ENCODE measurements at places on chromosomes 5 and 9.

GRCh38 chr5:83209963-83210362, 132.6 kb downstream of the XRCC4 start:
- DNase-seq = no peak

DNA sequence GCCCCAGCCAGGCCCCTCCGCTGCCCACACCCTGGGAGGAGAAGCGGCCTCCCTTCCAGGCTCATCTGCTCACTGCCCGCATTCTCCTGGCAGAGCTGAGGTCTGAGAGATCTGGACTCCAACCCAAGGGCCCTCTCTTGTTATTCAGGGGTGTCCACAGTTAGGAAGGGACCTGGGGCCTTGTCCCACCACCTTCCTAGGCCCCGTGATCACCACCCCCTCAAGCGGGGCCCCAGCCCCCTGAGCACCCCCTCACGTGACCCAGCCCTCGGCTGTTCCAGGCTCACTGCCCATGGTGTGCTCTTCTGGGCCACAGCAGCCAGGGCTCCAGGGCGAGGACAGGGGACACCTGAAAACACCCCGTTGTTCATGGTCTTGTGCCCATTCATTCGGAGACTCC, 48.7 kb downstream of the NEURL1B start:
- no peak for DNase-seq

GRCh38 chr5:39057734-39058133, 16.5 kb downstream of the RICTOR start:
- DNase-seq = no peak

DNA sequence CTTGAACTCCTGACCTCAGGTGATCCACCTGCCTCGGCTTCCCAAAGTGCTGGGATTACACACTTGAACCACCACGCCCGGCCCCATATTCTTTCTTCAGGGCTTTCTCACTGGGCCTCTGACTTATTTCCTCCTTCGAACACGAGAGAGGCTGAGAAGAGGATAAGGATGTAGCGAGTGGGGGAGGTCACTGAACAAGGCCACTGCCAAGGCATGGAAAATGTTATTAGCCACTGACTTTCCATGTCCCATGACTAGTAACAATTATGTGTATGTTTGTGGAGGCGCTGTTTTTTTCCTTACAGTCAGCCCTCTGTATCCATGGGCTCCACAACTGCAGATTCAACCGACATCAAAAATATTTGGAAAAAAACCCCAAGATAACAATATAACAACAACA, 12.3 kb upstream of the FCHSD1 start:
- DNase-seq = no peak

DNA sequence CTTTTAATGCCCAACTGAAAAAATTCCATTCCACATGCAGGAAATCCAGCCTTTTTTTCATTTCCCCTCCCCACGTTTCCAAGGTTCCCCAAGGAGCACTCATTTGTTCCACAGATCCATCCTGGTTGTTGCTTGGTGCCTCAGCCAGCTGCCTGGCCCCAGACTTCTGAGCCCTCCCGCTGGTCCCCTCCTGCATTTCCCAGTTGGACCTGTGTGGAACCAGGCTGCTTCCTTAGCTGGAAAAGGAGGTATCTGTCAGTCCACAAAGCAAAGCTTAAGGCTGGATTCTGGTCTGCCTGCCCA, 44.8 kb downstream of the ANGPTL2 start:
- no peak for DNase-seq

- no peak for DNase-seq
These were observed 285.2 kb downstream of the EBF1 start for GRCh38 chr5:158814521-158814920.

GRCh38 chr5:1800472-1801221, 560 bp upstream of the NDUFS6 start:
- peak; percentile 53 for DNase-seq

DNA sequence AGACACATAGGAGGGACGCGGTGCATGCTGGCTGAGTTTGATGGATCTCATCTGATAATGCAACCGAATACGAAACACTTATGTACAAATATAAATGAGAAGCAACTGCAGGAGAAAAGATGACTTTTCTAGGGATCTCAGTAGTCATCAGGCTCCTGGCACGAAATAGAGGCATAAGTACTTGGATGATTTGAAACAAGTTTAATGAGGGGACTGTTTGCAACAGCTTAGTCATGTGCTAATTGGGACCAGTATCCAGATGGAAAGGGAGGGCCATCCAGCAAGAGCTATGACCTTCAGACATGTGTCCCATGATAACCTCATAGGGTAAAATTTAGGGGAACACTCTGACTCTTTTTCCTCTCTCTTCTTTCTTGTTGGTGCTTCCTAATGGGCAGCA, 123.0 kb downstream of the EGFLAM start:
- DNase-seq = no peak

DNA sequence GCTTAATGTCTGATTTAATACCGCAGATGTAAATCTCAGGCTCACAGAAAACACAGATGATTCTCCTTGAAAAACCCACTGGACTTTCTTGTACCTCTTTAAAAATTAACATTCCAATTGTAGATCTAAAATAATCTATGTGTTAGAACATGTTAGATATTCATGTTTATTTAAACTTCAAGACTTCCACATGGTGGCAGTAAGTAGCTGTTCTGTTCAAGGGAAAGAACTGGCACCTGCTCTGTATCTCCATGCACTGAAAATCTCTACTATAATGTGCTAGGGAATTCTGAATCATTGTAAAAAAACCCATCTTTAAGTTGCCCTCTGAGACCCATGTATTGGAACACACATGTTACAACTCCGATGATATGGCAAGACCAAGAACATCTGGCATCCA, 366.9 kb downstream of the DMRTA1 start:
- peak; percentile 39 for DNase-seq

DNA sequence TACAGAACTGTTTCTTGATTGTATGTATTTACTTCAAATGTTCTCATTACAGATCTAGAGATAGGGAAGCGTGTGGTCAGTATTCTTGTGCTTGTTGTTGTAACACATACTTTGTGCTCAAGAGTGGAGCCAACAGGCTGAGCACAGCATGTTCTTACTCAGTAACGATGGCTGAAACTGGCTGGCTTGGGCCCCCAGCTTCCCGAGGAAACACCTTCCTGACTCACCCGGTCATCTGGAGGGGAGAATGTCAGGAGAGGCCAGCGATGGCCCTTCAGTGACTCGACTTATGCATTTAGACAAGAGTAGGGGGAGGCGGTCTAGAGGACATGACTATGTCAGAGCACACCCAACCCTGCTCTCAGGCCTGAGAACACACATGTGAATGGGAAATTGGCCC, 25.6 kb downstream of the ZNF474 start:
- peak; percentile 45 for DNase-seq

GRCh38 chr9:68964102-68964541, 49.8 kb downstream of the PRKACG start:
- DNase-seq = no peak

GRCh38 chr5:73213566-73213998, 40.6 kb downstream of the TMEM174 start:
- peak; percentile 91 for DNase-seq

DNA sequence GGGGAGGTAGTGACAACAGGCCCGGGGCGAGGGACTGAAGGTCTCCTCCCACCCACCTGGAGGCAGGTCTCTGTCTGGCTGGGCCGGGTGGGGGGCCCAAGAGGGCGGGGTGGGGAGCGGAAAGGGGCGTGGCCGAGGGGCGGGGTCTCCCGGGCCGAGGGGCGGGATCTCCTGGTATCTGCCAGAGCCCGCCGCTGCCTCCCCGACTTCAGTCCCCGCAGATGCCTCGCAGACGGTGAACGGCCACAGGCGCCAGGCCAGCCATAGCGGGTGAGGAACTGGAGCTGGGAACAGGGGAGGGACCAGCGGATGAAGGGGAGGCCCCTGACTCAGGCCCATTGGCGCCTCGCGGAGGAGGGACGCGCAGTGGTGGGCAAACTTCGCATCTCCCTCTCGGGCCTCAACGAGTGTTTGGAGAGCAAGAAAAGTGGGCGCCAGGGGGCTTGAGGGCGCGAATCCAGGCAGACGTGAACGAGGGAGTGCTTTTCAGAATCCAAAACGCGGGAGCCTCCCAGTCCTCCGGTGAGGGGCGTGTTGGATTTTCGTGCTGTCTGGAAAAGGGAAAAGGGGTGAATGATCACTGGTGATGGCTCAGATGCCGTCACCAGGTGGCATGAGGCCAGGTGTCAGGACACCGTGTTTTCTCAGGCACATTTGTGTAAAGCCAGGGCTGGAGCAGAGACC, at the start of gene ADGRD2:
ADGRD2 (plus strand) TSS at position 211 of the 684 bp plus-strand sequence. CDS start 1,216 bp downstream, outside the sequence.
- peak; percentile 26 for DNase-seq

DNA sequence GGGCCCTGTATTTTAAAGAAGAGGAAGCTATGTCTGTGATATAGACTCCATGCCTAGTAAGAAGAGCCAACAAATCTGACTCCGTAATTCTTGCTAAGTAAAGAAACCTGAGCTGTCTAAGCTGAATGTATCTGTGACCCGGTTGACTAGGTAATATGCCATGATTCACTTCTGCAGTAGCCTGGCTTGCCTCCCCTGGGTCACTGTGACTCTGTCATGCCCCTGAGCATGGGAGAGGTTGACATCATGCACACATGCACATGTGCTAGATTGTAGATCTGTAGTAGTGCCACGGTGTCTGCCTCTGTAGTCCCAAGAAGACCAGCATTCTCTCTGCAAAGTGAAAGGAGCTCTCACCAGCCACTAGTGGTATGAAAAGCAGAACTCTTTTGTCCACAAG, 9.1 kb downstream of the SLC22A5 start:
- DNase-seq = peak; percentile 93

GRCh38 chr9:16033921-16034691, 481.3 kb downstream of the CCDC171 start:
- no peak for DNase-seq

- no peak for DNase-seq
These were observed 558 bp upstream of the SMAD5 start for GRCh38 chr5:136132087-136132486.

DNA sequence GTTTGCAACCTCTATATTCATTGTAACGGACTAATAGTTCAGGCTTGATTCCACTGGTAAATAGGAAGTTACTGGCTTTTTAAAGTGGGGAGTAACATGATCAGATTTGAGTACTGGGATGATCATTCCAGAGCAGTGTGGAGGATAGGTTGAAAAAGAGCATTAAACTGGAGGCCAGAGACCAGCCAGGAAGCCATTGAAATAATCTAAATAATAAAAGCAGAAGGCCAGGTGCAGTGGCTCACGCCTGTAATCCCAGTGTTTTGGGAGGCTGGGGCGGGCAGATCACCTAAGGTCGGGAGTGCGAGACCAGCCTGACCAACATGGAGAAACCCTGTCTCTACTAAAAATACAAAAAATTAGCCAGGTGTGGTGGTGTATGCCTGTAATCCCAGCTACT, 56.0 kb upstream of the MSX2 start:
- DNase-seq = no peak

GRCh38 chr5:135442431-135443160, 4.6 kb downstream of the DCANP1 start:
- no peak for DNase-seq

DNA sequence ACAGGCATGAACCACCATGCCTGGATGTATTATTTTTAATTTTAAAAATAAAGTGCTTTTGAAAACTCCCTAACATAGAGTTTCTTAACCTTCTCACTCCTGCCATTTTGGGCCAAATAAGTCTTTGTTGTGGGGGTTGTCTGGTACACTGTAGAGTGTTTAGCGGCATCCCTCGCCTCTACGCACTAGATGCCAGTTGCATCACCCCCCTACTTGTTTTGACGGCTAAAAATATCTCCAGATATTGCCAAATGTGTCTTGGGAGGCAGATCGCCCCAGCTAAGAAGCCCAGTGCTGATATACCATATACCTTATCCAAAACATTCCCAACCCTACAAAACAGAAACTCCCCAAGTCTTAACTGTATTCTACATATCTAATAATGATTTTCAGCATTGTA, 54.6 kb downstream of the SCAI start:
- DNase-seq = no peak

DNA sequence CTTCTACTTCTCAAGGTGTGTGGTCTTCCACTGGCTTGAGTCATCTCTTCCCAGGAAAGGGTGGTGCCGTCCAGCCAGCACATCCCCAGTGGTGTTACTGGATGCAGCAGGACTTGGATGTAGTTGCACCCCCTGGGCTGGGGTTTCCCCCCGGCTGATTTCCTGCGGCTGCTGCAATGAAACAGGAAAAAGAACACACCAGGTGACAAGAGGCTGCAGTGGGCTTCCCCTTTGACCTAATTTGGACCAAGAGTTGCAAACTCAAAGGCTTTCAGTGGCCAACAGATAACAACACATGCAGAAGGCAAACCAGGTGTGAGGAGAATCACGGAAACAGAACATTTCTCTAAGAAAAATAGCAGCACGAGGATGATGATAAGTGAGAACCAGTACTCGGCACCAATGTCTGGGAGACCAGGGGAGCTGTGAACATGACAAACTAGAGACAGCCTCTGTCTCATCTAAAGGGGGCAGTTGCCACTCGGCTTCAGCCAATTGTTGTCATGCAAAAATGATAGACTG, 83.7 kb downstream of the PDE6A start:
- peak; percentile 89 for DNase-seq

DNA sequence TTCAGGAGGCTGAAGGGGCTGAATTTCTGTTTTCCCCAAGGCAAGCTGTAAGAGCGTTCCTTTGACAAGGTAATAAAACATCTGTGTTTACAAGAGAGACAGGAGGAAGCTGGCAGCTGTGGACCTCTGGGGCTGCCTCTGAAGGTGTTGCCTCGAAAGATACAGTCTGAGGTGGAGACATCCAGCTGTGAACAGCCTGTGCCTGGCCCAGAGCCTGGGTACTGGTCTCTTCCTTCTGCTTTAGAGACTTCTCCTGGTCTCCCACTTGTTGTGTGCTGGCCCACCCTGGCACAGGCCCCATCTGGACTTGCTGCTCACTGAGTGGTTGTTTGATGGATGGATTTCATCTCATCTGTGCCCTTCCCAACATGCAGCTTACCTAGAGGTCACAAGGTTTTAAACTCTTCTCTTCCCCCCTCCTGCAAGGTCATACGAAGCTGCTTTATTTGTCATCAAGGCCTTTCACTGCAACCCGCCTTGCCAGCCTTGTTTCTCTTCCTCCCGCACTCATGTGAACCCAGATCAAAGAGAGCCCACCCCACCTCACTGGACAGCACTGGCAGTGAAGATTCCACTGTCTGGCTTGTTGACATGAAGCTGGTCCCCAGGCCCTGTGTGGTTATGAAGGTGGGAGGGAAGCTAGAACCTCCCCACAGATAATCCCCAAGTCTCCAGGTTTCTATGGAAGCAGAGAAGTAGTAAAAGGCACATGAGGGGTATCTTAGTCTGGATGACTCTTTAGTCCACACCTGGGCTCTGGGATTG, 35.0 kb upstream of the ALDH1B1 start:
- no peak for DNase-seq
